ENCODE measurements at places on chromosomes 6 and 20.

DNA sequence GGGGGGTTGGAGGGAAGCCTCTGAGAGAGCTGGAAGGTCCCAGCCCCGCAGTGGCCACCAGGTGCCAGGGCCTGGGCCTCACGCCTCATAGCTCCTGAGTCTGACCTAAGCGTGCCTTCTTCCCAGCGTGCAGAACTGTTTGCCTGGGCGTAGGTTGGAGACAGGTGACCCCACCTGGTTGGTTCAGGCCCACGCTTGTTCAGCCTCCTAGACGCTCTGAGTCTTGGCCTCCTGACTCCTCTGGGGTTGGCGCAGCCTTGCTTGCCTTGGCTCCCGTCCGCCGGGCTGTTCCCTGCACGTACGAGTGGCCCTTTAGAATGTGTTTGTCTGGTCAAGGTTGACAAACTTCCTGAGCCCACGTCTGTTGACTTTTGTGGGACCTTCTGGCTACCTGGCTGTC, 70.8 kb downstream of the EYA2 start:
- ATAC-seq, result no peak

DNA sequence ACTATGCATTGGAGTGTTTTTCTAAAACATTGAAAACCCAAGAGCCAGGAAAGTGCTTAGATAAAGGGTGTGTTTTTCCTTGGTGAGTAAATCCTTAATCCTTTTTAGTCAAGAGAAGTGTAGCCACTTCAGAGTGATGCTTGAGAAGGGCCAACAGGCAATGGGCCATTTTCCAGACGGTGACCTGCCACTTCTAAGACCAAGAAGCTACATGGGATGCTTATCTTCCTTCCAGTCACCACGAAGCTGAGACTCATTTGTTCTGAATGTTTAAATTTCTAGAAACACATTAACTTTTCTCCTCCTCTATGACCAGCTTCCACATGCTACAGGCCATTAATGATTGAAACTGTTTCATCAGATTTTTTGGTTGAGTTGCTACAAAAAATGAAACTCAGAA, 34.4 kb upstream of the NHSL1 start:
- ATAC-seq, result no peak

DNA sequence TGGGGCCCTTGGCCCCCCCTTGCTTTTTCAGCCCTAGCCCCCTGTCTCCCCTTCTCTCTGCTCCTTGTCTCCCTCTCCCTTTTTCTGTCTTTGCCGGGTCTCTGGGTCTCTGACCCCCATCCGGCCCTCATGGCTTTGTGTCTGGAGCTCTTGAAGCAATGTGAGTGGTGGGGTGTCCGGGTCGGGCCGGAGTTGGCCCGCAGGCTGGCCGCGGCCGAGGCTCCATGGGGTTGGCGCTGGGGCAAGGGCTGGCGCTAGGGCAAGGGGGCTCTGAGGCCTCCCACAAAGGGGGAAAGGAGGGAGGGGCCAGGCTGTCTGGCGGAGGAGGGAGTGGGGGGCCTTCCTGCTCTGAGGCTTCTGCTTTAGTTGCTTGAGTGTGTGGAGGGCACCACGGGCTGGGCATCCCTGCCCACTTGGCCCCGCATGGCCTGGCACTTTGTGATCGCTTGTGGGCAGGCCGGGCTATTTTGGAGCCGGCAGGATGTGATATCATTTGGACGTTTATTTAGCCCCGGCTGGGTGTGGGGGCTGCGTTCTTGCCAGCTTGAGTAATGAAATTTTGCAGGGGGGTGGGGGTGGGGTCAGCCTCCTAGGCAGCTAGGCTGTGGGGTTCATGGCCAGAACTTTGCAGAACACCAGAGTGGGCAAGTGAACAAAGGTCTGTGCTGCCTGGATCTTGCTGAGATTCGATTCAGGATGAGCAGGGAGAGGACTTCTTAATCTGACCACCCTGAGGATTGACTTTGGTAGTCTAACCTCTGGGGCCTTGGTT, 78.7 kb upstream of the MYL9 start:
- no peak for ATAC-seq

GRCh38 chr20:50138479-50139393, 14.8 kb downstream of the PEDS1 start:
- ATAC-seq, result peak; percentile 57

GRCh38 chr20:15834857-15835256, 738.4 kb downstream of the KIF16B start:
- ATAC-seq, result no peak

GRCh38 chr6:170237999-170238740, 52.7 kb downstream of the DLL1 start:
- no peak for ATAC-seq
